Aorta (tissue), 5 donors: ENCODE measurements at places on chromosomes 2 and 18. TPM values are rescaled to one million over a fixed set of nuclear protein-coding genes. Genes with fewer than 3 reads are reported as not detected.
A peak's percentile ranks its signal among the peaks of the same experiment; 100 is the strongest.

DNA sequence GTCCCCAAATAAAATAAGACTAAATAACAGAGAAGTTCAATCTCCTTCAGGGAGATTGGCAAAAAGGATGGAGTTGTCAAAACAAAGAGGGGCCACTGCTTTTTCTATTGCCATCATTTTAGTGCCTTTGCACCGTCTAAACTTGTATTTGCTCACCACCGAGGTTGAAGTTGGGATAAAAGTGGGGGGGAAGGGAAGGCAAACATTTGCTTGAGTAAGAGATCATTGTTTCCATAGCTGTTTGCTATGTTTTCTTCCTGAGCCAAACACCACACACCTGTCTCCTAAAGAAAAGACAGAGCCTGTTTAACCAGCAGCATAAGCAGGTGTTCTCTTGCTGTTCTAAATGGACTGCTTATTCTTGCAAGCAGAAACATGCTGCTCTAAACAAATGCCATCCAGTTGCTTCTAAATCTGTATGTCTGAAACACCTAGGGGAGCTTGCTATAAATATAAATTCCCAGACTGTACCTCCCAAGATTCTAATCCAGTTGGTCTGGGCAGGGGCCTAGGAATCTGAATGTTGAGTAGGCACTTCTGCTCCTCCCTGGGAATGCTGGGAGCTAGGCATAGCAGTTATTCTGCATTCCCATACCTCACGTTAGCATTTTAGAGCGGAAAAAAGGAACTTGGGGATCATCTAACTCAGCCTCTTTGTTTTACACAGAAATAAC, 179.4 kb upstream of the ARL4C start:
- no peak overlapping the region for H3K4me3 ChIP-seq
- H3K27ac ChIP-seq = no peak overlapping the region
- no peaks in the 10 kb centered on the region for H3K27me3 ChIP-seq

DNA sequence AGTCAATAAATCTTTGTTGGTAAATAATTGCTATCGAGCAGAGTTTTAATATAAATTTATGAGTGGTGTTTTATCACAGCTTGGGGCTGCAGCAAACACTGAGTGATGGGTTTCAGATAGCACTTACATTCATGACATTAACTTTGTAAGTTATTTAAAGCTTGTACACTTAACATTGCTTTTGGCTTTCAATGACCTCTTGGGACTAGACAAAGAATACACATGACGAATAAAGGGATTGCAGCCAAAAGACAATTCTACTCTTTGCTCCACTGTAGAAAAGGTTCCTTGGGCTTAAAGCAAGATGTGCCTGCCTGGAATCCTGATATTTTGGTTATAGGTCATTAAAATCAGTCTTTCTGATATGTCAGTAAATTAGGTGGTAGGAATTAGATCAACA, 299.5 kb downstream of the GBX2 start:
- DNase-seq = no peak
- no peaks in the 10 kb centered on the region for H3K4me1 ChIP-seq
- no peaks in the 10 kb centered on the region for H3K27me3 ChIP-seq
- H3K36me3 ChIP-seq = no peaks in the 10 kb centered on the region

- no peaks in the 10 kb centered on the region for H3K36me3 ChIP-seq
- peak overlapping the region; percentile 56 for H3K4me3 ChIP-seq
- no peaks in the 10 kb centered on the region for H3K4me1 ChIP-seq
These were observed 1.2 kb downstream of the KIAA1328 start for GRCh38 chr18:36830158-36830495.

DNA sequence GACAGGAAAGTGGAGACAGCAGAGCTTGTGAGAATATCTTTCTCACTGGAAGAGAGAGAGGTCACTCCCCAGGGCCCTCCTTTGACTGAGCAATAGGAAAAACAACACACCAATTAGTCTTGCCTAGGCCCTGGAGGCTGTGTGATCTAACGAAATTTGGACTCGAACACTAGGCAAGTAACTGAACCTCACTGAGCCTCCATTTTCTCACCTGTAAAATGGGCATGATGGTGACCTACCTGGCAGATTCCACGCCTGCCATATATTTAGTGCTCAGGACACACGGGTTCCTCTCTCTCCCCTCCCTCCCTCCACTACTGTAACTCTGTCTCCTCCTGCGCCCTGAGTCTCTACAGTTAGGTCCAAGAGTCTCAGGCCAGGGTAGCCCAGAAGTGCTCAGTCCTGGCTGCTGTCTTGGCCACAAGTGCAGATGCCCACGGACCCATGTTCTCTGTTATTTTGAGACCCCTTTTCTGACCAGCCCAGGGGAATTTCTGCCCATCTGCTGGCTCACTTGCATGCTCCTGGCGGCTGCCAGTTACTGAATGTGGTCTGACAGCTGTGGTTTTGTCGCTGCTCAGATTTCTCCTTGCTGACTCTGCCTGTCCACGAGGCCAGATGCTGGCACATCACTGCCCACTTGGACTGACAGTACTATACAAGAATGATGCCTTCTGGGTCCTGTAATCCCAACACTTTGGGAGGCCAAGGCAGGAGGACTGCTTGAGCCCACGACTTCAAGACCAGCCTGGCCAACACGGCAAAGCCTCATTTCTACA, 9.6 kb upstream of the GIGYF2 start:
- H3K4me3 ChIP-seq = no peak overlapping the region
- H3K27me3 ChIP-seq = no peaks in the 10 kb centered on the region
- DNase-seq = no peak
- no peak overlapping the region for H3K27ac ChIP-seq
- no peaks in the 10 kb centered on the region for H3K4me1 ChIP-seq

- H3K36me3 ChIP-seq = no peaks in the 10 kb centered on the region
- H3K4me1 ChIP-seq = no peaks in the 10 kb centered on the region
- no peak overlapping the region for H3K4me3 ChIP-seq
- no peak overlapping the region for H3K27ac ChIP-seq
- no peaks in the 10 kb centered on the region for H3K27me3 ChIP-seq
- DNase-seq = no peak
These were observed 52.2 kb upstream of the TGIF1 start for GRCh38 chr18:3397786-3398185.

DNA sequence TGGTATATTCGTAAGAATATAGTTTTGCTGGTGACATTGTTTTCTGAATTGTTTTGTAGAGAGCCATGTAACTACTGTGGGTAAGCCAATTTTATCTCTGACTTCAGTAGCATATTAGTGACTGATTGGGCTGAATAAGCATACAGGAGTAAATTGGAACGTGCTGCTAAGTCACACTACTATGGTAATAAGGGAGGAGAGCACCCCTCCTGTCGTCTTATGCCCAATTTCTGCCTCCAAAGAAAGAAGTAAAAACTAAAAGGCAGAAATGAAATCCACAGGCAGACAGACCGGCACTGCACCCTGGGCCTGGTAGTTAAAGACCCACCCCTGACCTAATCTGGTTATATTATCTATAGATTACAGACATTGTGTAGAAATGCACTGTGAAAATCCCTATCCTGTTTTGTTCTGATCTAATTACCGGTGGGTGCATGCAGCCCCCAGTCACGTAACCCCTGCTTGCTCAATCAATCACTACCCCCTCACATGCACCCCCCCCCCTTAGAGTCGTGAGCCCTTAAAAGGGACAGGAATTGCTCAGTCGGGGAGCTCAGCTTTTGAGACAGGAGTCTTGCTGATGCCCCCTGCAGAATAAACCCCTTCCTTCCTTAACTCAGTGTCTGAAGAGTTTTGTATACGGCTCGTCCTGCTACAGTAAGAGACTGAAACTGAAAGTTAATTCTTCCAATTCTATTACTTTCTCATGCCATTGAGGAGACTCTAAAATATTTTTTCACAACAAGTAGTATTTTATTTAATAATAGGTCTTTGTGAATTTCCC, 167.0 kb downstream of the ZNF804A start:
- no peaks in the 10 kb centered on the region for H3K36me3 ChIP-seq
- no peaks in the 10 kb centered on the region for H3K27me3 ChIP-seq
- DNase-seq = no peak
- no peak overlapping the region for H3K27ac ChIP-seq
- H3K4me1 ChIP-seq = no peaks in the 10 kb centered on the region

GRCh38 chr2:200596774-200597570, 11.2 kb downstream of the AOX1 start:
- DNase-seq = no peak
- no peaks in the 10 kb centered on the region for H3K4me1 ChIP-seq
- no peaks in the 10 kb centered on the region for H3K36me3 ChIP-seq

DNA sequence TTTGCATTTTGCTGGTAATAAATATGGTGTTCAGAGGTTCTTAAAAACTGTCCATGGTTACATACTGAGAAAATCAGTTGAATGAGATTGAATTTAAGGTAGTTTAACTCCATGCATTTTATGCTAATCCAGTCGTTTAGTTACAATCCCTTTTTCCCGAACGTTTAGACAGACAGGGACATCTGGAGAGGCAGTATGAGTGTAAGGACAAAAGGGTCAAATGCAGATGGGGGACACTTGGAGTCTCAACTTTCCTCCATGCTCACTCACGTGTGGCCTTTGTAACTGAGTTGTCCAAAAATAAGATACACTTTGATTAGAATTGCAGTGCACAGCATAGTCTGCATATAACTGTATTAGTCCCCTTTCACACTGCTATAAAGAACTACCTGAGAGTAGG, 63.9 kb downstream of the RDH14 start:
- no peaks in the 10 kb centered on the region for H3K4me1 ChIP-seq
- no peaks in the 10 kb centered on the region for H3K36me3 ChIP-seq
- no peak overlapping the region for H3K4me3 ChIP-seq
- no peak overlapping the region for H3K27ac ChIP-seq

GRCh38 chr2:127094509-127095366, 12.2 kb downstream of the BIN1 start:
- H3K27me3 ChIP-seq = no peaks in the 10 kb centered on the region
- no peak overlapping the region for H3K4me3 ChIP-seq
- DNase-seq = peak; percentile 62
- no peak overlapping the region for H3K27ac ChIP-seq

DNA sequence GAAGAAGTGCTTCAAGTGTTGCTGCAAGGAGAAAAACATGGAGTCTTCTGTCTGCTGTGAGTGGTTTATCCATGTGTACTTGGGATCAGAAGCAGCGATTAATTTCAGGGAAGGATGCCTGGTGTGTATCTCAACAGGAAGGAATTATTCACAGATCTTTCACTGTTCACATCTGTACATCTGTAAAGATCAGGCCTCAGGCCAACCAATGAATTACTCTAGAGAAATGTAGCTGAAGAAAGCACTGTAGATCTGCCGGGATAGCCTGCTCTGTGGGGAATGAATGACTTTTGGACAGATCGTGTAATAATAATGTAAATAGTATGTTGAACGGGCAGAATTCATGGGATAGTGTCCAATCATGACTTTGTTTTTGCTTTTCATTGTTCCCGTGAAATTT, 54.0 kb upstream of the SPP2 start:
- H3K27ac ChIP-seq = no peak overlapping the region
- H3K36me3 ChIP-seq = no peaks in the 10 kb centered on the region
- no peak for DNase-seq
- no peaks in the 10 kb centered on the region for H3K4me1 ChIP-seq
- H3K4me3 ChIP-seq = no peak overlapping the region
- no peaks in the 10 kb centered on the region for H3K27me3 ChIP-seq

Gene C2orf80
- polyA plus RNA-seq = not detected

Gene COL6A3
- 54.5 TPM for polyA plus RNA-seq

Gene BOLL
- polyA plus RNA-seq = not detected

Gene COBLL1
- polyA plus RNA-seq = 20.2 TPM

Gene CAVIN2
- polyA plus RNA-seq = 3.0 TPM

Gene DCDC2C
- 10.7 TPM for polyA plus RNA-seq

Gene DNAH7
- 2.7 TPM for polyA plus RNA-seq
